ENCODE measurements at places on chromosomes 1 and 21.

DNA sequence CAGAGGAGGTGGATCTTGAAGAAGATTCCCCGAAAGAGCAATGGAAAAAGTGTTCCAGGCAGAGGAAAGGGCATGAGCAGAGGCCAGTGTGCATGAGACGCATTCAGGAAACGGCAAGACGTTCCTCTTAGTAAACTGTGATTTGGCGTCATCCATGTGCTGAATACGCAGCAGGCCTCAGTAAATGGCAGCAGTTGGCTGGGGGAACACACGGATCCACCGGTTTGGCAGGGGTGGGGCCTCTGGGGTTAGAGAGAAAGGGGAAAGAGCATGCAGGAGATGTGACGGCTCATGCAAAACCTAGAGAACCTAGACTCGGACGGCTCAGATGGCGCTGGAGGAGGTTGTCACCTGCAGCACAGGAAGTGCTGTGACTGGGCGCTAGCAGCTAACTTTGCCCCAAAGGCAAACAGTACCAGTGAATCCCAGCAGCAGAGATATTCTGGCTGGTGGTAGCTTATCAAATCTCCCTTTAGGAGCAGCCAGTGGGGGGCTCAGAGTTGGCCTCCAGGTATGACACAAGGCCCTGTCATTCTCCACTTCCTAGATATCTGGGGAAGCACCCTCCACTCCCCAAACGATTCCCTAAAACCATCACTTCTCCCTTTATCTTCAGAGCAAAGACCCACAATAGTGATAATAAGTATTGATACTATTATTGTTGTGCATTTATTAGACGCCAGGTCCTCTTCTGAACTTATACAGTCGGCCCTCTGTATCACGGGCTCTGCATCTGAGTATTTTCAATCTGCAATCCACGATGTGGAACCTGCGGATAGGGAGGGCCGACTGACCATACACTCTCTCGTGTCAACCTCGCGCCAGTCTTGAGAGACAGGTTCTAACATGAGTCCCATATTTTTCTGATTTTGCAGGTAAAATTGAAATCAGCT is 7.6 kb downstream of the LAPTM5 start:
- peak; percentile 72 for DNase-seq

GRCh38 chr1:150484431-150484830 is 2.8 kb upstream of the TARS2 start:
- DNase-seq: no peak

GRCh38 chr1:230861970-230862595 is 6.2 kb downstream of the C1orf198 start:
- no peak for DNase-seq

- no peak for DNase-seq
Measured at GRCh38 chr1:208141610-208142192, 102.5 kb downstream of the PLXNA2 start.

- peak; percentile 69 for DNase-seq
Measured at GRCh38 chr1:153532769-153533599, 2.8 kb downstream of the S100A6 start.

DNA sequence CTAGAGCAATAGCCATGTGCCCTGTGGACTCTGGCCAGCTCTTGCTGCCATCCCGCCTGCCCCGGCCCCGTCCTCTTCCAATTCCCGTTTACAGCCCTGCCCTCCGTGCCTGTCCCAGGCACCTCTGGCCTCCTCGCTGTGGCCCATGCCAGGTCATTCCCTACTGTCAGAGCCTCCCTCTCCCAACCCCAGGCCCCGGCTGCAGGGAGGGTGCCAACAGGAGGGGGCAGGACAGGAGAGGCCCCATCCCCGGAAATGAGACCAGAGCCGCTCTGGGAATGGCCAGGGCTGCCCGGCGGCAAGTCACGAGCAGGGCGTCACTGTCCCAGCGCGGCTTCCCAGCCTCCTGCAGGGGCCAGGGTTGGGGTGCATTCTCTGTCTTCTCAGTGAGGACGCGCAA is 23.5 kb upstream of the TSPEAR start:
- no peak for DNase-seq

- peak; percentile 30 for DNase-seq
Measured at GRCh38 chr1:151716771-151717631, at the start of gene CELF3. Gene CELF3, minus strand, starts transcription at chr1:151716803. Its CDS starts 783 bp downstream, at chr1:151716020.

- DNase-seq: no peak
Measured at GRCh38 chr1:40877698-40878097, 15.5 kb upstream of the CITED4 start.

DNA sequence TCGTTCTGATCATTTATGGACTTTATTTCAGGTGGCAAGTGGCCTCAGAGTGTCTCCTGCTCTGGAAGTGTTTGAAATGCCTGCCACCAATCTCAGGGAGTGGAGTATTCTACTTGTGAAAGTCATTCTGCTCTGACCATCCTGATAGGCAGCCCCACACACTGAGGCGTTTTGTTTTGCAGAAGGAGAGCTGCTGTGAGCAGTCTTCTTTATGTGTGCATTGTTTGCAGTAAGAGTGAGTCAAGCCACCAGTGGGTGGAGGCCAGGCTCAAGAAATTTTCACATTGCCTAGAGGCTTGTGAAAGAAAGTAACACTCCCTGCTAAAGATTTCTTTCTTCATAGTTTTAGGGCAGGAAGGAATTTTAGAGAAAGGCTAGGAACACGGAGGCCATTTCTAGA is 204.4 kb downstream of the SLC35F3 start:
- no peak for DNase-seq

GRCh38 chr1:66761221-66761620 is 9.0 kb downstream of the DYNLT5 start:
- DNase-seq: no peak

GRCh38 chr1:76620371-76620770 is 246.9 kb upstream of the ST6GALNAC5 start:
- DNase-seq: no peak

GRCh38 chr1:183577897-183578465 is 12.3 kb downstream of the NCF2 start:
- DNase-seq: no peak

DNA sequence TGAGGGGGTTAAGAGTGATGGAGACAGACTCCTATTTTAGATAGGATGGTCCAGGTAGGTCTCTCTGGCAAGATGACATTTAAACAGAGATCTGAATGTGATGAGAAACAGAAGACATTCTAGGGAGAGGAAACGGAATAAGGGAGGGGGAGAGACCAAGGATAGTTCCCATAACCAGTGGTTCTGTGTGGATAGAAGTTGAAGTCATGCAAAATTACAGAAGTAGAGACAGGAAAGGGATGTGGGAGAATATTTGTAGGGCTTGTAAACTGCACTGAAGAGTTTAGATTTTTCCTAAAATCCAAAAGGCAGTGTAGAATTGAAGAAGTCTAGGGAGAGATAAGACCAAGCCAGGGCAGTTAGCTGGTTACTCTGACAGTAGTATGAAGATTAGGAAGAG is 200.6 kb downstream of the GRIK1 start:
- DNase-seq: no peak

DNA sequence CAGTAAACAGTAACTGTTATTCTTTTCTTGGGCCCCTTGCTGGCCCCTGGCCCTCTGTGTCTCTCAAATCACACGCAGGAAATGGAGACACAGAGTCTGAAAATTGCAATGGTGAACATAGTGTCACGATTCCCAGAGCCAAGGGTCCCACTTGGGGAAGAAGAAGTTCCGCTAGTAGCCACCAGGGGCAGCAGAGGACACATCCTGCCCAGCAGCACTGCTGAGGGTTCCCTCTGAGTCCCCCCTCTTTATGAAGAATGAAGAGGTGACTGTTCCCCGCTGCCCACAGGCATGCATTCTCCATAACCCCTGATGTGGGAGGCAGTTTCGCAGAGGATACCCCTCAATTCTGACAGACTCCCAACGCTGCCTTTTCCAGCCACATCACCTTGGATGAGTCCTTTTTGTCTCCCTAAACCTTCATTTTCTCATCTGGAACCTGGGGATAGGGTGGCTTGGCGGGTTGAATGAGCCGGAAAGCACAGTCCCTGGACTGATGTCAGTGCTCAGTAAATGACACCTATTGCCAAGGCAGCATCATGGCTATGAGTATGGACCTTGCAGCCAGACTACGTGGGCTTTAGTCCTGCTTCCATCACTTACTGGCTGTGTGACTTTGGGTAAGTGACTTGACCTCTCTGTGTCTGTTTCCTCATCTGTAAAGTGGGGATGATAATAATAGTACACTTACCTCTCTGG is 238.0 kb upstream of the TMEM51 start:
- peak; percentile 51 for DNase-seq

- no peak for DNase-seq
Measured at GRCh38 chr1:47209091-47209490, 19.3 kb upstream of the PDZK1IP1 start.

GRCh38 chr21:34857122-34857713 is 188.4 kb downstream of the CLIC6 start:
- DNase-seq: no peak
